Chondrocyte (in vitro differentiated cells): ENCODE measurements at places on chromosomes 1 and 21. TPM values are rescaled to one million over a fixed set of nuclear protein-coding genes. Genes with fewer than 3 reads are reported as not detected.

The TMEM269 gene
- total RNA-seq, result 0.20 to 0.70 TPM (median 0.23 TPM) in 3 replicates

The AMY2A gene
- total RNA-seq, result not detected in 3 replicates

The IFI44 gene
- 6.6 to 35.4 TPM (median 7.4 TPM) in 3 replicates for total RNA-seq

The FAAH gene
- total RNA-seq, result 7.0 to 15.0 TPM (median 14.1 TPM) in 3 replicates

The TBX15 gene
- total RNA-seq, result 4.9 to 41.0 TPM (median 37.9 TPM) in 3 replicates

The ERICH3 gene
- not detected in 3 replicates for total RNA-seq

The MYOC gene
- not detected in 3 replicates for total RNA-seq

The TLCD4 gene
- total RNA-seq, result 1.6 to 2.6 TPM (median 2.4 TPM) in 3 replicates

DNA sequence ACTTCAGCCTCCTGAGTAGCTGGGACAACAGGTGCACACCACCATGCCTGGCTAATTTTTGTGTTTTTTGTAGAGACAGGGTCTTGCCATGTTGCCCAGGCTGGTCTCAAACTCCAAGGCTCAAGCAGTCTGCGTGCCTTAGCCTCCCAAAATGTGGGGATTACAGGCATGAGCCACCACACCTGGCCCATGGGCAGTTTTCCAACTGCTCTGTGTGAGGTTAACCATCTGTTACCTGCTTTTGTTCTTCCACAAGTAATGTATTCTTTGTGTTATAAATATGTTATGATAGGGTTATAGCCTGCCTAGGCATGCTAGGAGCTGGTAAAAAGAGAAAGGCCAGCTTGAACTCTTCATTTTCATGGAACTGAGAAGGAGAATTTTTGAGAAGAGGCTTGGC, 30.7 kb downstream of the TUFT1 start:
- DNase-seq, result no peak

- DNase-seq, result no peak
These were observed at the start of gene IFNLR1 for GRCh38 chr1:24186993-24187790. TSS of gene IFNLR1 (minus strand) at chr1:24187289. CDS start at chr1:24187248, 41 bp downstream.

DNA sequence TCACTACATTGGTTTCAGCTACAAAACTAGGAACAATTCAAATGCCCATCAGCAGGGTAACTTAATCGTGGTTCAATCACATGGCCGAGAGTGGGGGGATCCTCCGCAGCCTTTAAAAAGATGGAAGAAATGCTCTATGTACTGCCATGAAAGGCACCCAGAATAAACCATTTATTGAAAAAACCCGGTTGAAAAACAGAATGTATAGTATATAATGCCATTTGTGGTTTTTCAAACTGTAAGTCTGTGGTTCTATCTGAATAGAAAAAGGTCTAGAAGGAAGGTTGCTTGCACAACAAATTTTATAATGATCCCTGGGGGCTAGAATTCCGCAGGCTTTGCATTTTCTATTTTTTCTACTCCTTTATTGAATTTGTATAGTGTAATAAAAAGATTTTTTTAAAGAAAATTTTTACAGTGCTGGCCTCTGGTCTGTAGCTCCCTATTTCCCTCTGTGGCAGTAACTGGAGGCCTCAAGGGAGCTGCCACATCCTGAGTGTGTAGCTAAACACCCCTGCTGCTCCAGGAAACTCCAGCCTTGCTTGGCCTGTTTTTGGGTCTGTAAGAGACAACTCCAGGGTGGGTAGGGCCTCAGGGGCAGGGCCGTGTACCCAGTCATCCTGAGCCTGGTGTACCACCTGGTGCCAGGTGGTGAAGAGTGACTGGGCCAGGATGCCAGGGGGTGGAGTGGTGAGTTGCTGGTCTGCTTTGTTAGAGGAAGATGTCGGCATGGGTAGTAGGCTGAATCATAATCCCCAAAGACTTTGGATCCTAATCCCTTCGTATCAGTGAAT, 51.5 kb upstream of the EPS8L3 start:
- DNase-seq, result no peak

- no peak for DNase-seq
These were observed 250.5 kb upstream of the PKN2 start for GRCh38 chr1:88433556-88433955.

DNA sequence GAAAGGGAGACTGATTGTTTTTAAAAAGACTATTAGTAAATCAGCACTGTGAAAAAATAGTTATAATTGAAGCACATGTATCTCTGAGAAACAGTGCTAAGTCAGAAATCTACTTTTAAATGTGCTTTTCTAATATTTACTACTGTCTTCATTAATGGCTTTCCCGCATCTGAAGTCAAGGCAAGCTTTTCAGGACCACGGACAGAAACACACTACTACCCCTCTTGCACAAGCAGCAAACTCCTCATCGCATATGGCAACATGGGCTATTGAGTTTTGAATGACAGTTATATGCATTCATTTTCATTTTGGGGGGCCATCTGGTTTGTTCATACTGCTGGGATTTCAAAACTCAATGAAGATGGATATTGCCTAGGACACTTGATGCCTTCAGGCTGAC, 433.4 kb upstream of the CAMK1G start:
- DNase-seq, result no peak

GRCh38 chr21:31670070-31670469, 10.6 kb downstream of the SOD1 start:
- no peak for DNase-seq

DNA sequence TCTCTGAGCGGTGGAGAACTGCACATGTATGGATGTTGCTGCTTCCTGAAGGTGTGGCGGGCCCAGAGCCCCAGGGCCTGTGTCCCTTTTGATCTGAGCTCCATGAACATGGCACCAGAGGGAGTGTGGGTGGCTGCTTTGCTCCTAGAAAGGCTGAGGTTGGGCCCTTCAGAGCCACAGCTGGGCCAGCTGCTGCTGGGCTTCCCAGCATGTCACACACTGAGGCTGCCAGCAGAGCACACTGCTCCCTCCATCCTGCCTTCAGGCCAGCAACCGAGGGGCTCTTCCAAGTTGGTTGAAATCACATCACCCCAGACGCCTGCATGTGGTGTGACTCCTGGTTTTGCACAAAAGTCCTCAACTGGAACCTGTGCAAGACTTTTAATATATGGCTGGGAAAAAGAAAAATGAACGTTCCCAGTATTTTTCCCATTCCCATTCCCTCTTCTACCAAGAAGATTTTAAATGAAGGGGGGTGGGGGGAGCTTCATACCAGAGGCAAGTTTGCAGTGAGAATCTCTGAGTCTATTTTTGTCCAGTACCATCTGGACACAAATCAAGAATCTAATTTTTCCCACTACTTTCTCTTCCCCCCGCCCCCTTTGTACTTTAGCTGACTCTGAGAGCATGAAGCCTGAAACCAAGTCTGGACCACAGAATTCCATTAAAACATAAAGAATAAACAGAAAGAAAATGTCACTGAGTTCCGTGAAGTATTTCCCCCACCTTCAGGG, 26.2 kb upstream of the NGF start:
- no peak for DNase-seq

DNA sequence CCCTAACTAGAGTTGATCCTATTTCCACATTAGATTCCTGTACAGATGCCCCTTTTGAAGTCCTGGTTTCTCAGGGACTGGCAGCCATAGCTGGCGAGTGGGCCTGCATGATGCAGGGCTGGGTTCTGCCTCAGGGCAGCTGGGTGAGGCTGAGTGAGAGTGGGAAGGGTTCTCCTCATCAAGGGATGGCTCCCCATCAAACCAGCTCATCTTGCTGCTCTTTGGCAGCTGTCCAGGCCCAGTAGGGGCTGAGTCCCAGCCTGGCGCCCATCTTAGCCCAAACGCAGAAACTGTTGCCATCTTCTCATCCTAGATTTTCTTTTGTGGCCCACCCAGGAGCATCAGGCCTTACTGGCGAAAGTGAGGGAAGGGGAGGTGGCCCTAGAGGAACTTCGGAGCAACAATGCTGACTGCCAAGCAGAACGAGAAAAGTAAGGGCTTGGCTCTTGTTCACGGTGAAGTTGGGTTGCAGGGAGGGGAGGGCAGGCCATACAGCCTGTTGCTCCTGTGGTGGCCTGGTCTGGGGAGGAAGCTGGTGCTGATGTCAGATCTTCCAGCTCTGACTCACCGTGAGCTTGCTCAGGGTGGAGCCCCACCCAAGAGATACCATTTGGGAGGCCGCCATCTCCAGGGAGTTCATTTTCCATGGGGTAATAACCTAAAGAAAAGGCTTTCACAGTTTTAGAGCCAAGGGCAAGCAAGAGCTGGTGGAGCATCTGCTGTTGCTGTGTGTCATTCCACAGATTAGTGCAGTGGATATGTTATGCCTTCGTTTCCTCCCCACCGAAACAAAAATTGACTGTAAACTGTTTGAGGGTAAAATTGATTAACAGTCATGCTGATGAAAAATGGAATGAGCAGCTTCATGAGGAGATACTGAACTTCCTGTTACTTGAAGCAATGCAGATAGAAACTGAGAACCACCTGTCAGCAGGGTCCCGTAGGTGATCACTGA, 34.7 kb downstream of the TUFT1 start:
- DNase-seq, result no peak

DNA sequence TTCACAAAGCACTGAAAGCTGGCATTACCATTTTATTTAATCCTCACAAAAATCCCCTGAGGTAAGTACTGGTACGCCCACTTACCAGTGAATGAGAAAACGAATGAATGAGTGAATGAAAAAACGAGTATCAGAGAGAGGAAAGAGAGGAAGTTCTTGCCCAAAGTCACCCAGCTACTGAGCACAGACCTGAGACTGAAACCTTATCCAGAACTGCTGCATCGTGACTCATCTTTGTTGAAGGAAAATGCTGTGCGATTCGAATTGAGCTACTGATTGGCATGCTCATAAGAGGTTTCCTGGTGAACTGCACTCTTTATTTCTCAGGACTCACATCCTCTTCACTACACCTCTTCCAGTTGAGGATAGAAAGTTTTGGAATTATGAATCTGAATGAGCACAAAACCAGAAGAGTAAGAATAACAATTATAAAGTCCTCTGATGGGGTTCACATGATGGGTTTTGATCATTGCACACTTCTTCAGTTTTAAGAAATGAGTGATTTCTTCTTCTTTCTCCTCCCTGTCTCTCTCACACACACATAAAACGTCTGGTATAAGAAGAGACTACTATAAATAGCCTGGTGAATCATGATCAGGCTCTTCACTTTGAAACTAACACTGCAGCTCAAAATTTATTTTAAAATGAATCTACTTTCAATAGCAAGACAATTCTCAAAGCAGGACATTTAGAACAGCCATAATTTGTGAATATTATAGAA, 32.1 kb downstream of the IL12RB2 start:
- no peak for DNase-seq

DNA sequence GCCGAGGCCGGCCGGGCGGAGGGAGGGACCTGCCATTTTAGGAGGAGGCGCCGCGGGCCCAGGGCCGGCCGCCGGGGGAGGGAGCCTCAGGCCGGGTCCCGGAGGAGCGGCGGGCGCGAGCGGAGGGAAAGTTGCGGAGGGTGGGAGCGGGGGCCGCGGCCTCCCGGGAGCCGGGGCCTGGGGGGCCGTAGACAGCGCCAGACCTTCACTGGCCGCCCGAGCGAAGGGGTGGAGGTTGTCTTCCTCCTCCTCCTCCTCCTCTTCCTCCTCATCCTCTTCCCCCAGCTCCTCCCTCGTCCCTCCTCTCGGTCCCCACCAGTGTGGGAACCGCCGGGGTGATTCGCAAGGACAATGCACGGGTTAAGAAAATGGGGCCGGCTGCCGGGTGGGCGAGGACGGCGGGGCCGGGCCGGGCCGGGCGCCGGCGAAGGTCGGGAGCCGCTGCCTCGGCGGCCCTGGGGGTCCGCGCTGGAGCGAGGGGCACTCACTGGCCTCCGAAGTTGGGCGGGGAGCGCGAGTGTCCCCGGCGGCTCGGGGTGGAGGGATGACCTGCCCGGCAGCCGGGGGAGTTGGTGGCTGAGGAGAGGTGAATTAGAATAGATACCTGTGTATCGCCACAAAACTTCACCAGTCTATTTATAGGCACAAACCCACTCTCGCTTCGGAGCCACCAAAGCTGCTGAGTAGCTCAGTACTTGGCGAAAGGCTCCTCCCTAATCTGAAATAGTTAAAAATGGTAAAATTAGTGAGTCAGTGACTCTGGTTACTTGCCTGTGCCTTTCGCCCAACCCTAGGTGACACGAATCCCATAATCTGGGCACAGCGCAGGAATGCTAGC, 1.3 kb downstream of the DYRK1A start:
- DNase-seq, result no peak

- DNase-seq, result no peak
These were observed 1043.2 kb downstream of the BRINP3 start for GRCh38 chr1:189434461-189434860.

DNA sequence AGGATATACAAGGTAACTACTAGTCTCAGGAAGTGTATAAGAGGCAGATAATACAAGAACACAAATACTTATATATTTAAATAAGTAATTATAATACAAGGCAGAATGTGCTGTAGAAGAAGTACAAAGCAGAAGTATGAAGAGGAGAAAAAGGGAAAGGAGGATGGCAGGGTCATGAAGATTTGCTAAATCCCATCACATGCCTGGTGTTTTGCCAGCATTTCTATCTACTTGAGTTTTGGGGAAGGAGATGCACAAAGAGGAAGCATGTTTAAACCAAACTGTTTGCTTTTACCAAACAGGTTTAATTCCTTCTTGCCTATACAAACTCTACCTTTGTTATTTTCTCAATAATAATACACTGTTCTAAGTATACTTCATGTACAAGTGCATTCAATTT, 60.9 kb upstream of the PODN start:
- no peak for DNase-seq

- DNase-seq, result no peak
These were observed 472.7 kb downstream of the PTPRU start for GRCh38 chr1:29708796-29709703.

- DNase-seq, result no peak
These were observed 70.9 kb downstream of the APP start for GRCh38 chr21:26099610-26100219.

DNA sequence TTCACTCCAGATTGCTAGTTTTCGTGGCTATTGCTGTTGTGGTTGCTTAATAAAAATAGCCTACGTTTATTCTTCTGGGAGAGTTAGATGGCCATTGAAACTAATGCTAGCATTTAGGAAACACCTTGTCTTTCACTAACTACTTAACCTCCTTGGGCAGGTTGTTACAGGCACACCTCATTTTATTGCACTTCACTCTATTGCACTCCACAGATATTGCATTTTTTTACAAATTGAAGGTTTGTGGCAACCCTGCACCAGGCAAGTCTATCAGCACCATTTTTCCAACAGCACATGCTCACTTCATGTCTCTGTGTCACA, 11.3 kb upstream of the MARK1 start:
- no peak for DNase-seq

GRCh38 chr1:92502247-92502646, 15.5 kb upstream of the GFI1 start:
- DNase-seq, result no peak

- DNase-seq, result no peak
These were observed 34.5 kb downstream of the POFUT2 start for GRCh38 chr21:45253180-45253579.

GRCh38 chr1:91556556-91556955, 55.9 kb downstream of the CDC7 start:
- no peak for DNase-seq

DNA sequence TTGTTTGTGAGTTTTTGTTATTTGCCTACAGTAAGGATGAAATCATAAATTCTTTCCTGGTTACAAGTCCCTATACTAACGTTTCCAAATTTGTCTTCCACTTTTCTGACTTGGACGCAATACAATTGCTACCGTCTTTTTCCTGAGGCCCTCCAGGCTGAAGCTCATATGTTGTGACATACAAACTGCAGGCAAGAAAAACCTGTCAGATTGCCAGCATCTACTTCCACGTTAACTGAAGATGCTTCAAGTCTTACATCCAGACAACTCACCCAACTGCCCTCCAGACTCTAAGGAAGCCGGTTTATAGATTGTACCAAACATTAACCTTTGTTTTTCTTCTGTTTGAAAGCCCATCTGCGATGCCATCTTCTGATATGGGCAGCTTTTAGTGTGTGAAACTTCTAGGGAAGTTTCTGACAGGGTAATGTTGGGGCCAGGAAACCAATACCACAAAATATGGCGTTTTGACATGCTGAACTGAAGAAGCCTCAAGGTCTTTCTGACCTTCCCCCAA, 21.4 kb upstream of the RNF11 start:
- DNase-seq, result no peak
